ENCODE measurements at places on chromosomes 2 and 18.

DNA sequence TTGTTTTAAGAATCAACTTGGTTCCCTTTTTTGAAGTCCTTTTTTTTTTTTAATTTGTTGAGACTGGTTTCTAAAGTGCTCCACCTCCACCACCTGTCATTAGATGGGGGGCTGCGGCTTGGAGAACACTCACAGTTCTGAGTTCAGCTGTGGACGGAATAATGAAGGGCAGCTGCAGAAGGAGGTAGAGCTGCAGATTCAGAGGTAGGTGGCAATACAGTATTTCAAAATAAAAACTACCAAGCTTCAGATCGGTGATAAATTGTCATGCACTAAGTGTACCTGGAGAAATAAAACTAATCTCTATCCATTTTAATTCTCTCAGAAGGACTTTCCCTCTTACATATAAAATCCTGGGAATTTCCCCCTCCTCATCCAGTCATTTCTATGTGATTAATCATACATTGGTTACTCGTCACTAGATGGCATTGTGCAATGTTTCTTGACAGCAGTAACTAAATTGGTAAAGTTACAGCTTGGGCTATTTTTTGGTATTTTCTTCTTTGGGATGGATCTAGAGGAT lies 81.1 kb upstream of the SLC39A10 start:
- no peak for DNase-seq
- H3K36me3 ChIP-seq = peaks cover 4% of the 10 kb centered on the region
- peaks cover 14% of the 10 kb centered on the region for H3K4me1 ChIP-seq

DNA sequence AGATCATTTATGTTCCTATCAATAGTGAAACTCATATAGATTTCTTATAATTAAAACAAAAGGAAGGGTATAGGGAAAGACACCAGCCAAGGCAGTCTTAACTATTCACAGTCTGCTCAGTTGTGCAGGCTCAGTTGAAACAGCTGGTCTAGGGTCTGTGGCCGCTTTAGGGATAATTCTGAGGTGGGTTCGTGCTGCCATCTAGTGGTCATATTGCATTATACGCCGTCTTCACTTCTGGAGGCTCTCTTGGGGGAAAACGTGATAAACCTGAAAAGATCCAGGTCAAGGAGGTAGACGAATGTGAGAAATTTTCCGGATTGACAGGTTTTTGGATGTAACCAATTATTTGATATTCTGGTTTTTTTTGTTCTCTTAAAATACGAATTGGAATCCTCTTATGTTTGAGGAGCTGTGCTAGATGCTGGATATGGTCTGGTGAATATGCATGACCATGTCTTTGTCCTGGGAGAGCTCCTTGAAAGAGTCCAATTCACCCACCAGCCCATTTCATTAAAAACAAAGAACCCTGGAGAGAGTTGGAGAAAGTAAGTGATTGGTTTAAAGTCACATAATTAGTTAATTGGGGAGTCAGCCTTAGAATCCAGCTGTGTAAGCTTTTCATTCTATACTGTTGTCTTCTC lies 492.4 kb downstream of the PLCL1 start:
- H3K4me3 ChIP-seq = no peak overlapping the region
- H3K27me3 ChIP-seq = peaks cover 51% of the 10 kb centered on the region
- DNase-seq = peak; percentile 36
- H3K4me1 ChIP-seq = no peaks in the 10 kb centered on the region

DNA sequence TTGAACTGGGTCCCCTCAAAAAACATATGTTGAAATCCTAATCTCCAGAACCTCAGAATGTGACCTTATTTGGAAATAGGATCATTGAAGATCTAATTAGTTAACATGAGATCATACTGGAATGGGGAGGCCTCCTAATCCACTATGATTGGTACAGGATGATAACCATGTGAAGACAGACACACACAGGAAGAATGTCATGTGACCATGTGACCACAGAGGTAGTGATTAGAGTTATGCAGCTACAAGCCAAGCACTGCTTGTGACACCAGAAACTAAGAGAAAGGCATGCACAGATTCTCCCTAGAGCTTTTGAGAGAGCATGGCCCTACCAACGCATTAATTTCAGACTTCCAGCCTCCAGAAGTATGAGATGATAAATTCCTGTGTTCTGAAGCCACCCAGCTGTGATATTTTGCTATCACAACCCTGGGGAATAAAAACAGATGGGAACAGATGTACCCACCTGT lies 47.0 kb upstream of the TGIF1 start:
- H3K4me3 ChIP-seq = no peak overlapping the region
- DNase-seq = no peak
- no peak overlapping the region for H3K27ac ChIP-seq
- peaks cover 9% of the 10 kb centered on the region for H3K4me1 ChIP-seq
- H3K27me3 ChIP-seq = no peaks in the 10 kb centered on the region
- no peaks in the 10 kb centered on the region for H3K36me3 ChIP-seq

DNA sequence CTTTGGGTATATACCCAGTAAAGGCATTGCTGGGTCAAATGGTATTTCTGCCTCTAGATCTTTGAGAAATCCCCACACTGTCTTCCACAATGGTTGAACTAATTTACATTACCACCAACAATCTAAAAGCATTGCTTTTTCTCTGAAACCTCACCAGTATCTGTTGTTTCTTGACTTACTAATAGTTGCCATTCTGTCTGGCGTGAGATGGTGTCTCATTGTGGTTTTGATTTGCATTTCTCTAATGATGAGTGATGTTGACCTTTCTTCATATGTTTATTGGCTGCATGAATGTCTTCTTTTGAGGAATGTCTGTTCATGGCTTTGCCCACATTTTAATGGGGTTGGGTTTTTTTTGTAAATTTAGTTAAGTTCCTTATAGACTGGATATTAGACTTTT lies 382.6 kb upstream of the ZNF804A start:
- H3K27me3 ChIP-seq = no peaks in the 10 kb centered on the region
- no peak for DNase-seq
- H3K4me1 ChIP-seq = no peaks in the 10 kb centered on the region
- no peak overlapping the region for H3K27ac ChIP-seq
- no peaks in the 10 kb centered on the region for H3K36me3 ChIP-seq
- no peak overlapping the region for H3K4me3 ChIP-seq

DNA sequence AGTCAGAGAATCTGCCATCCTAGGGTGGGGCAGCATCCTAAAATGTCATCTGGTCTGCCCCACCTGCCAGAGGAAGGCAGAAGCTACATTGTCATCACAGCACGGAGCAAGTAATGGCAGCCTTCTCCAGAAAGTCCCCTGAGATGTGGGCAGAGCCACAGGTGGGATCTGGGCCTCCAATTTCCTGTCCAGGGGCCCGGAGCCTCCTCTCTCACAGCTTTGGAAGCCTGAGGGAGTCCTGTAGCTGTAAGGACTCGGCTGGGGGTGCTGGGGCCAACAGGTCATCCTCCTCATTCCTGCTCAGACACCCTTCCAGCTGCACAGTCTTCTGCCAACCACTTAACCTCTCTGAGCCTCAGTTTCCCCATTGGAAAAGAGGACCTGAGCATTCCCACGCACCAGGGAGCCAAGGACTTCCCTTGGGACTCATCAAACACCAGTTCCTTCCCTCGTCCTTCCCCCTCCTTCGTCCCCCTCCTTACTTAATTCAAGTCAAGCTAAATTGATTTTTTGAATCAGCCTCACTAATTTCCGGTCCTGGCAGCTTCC lies 48.6 kb upstream of the ID2 start:
- no peak overlapping the region for H3K4me3 ChIP-seq
- DNase-seq = no peak
- H3K27ac ChIP-seq = no peak overlapping the region
- no peaks in the 10 kb centered on the region for H3K36me3 ChIP-seq
- H3K27me3 ChIP-seq = peaks cover 9% of the 10 kb centered on the region
- no peaks in the 10 kb centered on the region for H3K4me1 ChIP-seq

GRCh38 chr2:73080321-73081131 lies 9.0 kb upstream of the SFXN5 start:
- H3K36me3 ChIP-seq = peaks cover 5% of the 10 kb centered on the region
- H3K4me1 ChIP-seq = peaks cover 12% of the 10 kb centered on the region
- H3K27me3 ChIP-seq = no peaks in the 10 kb centered on the region
- DNase-seq = no peak

GRCh38 chr2:225694664-225695063 lies 295.2 kb downstream of the NYAP2 start:
- no peaks in the 10 kb centered on the region for H3K27me3 ChIP-seq
- no peaks in the 10 kb centered on the region for H3K4me1 ChIP-seq
- H3K4me3 ChIP-seq = no peak overlapping the region
- no peak overlapping the region for H3K27ac ChIP-seq

GRCh38 chr18:79378536-79379250 lies 17.0 kb upstream of the NFATC1 start:
- peaks cover 9% of the 10 kb centered on the region for H3K4me1 ChIP-seq
- H3K36me3 ChIP-seq = peaks cover 19% of the 10 kb centered on the region
- peak; percentile 83 for DNase-seq
- no peak overlapping the region for H3K4me3 ChIP-seq

DNA sequence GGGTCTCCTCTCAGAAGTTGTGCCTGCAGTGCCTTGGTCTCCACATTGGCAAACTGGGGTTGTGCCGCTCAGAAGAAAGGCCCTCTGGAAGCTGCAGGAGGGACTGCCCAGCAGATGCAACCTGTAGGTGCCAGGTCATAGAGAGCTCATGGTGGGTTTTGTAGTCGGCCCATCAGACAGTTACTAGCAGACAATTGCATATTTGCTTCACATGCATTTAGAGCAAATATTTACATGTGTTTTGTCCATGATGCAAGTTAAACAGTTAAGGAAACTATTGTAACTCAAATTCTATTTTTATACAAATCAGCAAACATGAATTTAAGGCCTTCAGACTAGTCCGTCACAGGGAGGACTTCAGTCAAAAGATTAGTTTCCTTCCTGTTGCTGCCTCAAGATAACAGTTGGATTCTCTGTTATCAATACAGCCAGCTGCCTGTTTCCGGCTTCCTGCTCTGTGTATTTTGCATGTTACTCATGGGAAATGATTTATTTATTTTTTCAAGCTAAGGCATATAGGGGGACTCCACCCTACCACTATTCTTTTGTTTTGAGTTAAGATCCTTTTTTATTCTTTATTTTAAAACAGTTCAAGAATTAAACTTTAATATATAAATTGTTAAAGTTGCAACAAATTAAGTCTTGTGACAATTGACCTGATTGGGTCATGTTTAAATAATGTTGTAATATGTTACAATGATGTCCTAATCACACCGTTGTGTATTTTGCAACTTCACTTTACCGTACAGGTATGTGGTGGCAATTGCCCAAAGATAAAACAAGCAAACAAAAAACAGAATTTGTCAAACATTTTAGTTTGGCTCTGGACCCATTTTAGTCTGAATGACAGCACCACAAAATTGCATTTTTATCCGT lies 133.5 kb downstream of the SPTBN1 start:
- DNase-seq = no peak
- H3K27ac ChIP-seq = peak overlapping the region; percentile 46
- H3K36me3 ChIP-seq = no peaks in the 10 kb centered on the region
- peaks cover 56% of the 10 kb centered on the region for H3K4me1 ChIP-seq
- H3K4me3 ChIP-seq = peak overlapping the region; percentile 48
- no peaks in the 10 kb centered on the region for H3K27me3 ChIP-seq

DNA sequence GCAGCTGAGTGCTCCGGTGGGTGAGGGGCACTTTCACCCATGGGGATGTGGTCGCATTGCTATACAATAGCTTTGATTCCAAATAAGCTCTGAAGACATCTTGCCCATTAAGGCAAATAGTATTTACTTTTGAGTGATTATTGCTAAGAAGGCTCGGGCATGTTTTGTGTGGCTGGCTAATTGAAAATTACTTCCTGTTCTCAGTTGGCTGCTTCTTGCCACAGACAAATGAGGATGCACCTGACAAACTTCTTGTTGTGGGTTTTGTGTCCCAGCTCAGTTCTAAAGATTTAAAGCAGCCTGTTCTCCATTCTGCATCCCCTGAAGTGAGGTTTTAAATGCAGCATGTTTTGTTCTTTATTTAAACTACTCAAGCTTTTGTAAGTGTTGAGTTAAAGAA lies 88.3 kb downstream of the KCNS3 start:
- no peaks in the 10 kb centered on the region for H3K4me1 ChIP-seq
- H3K36me3 ChIP-seq = no peaks in the 10 kb centered on the region
- DNase-seq = no peak

DNA sequence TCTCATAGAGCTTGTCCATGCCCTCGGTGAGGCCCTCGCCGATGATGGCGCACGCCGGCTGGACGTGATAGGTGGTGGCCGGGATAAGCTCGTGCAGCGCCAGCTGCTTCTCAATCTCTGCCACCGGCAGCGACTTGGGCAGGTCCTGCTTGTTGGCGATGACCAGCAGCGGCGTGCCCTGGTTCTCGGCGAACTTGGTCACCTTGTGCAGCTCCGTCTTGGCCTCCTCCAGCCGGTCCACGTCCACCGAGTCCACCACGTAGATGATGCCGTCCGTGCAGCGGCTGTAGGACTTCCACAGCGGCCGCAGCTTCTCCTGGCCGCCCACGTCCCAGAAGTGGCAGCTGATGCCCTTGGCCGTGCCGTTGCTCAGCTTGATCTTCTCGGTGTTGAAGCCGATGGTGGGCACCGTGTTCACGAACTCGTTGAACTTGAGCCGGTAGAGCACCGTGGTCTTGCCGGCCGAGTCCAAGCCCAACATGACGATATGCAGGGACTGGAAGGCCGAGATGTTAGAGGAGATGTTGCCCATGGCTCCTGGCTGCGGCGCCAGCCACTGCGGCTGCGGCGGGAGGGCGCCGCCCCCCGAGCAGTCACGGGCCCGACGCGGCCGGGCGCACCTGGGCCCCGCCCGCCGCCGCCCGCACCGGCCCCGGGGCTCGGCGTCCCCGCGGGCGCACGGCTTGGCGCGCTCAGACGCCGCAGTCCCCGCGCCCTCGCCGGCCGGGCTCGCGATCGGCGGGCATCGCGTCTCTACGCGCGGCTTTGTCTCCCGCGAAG lies 636 bp downstream of the ARL4C start:
- H3K36me3 ChIP-seq = peaks cover 80% of the 10 kb centered on the region
- peak overlapping the region; percentile 99 for H3K27ac ChIP-seq
- H3K4me3 ChIP-seq = peak overlapping the region; percentile 100

DNA sequence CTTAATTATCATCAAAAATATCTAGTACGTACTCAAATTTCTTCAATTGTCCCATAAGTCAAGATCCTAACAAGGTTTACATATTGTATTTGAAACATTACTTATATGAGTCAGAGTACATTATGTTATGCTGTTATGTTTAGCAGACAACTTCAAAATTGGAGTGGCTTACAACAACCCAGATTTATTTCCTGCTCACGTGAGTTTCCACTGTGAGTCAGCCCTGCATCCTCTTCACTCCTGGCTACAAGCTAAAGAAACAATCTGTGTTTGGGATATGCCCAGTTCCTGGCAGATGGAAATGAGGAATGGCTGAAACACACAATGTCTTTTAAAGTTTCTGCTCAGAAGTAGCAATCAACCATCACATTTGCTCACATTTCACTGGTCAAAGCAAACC lies 31.5 kb upstream of the TANC1 start:
- no peak for DNase-seq
- no peak overlapping the region for H3K4me3 ChIP-seq
- H3K27ac ChIP-seq = no peak overlapping the region
- H3K4me1 ChIP-seq = peaks cover 10% of the 10 kb centered on the region

GRCh38 chr2:99910902-99911301 lies 231.5 kb downstream of the AFF3 start:
- H3K27ac ChIP-seq = no peak overlapping the region
- H3K4me3 ChIP-seq = no peak overlapping the region
- H3K4me1 ChIP-seq = no peaks in the 10 kb centered on the region
- H3K36me3 ChIP-seq = no peaks in the 10 kb centered on the region

- no peak overlapping the region for H3K4me3 ChIP-seq
- H3K27ac ChIP-seq = no peak overlapping the region
- H3K4me1 ChIP-seq = no peaks in the 10 kb centered on the region
- H3K27me3 ChIP-seq = no peaks in the 10 kb centered on the region
- no peak for DNase-seq
Measured at GRCh38 chr2:133316557-133316956, 251.7 kb downstream of the NCKAP5 start.

- no peaks in the 10 kb centered on the region for H3K27me3 ChIP-seq
- H3K4me1 ChIP-seq = peaks cover 17% of the 10 kb centered on the region
- peaks cover 10% of the 10 kb centered on the region for H3K36me3 ChIP-seq
- H3K27ac ChIP-seq = peak overlapping the region; percentile 77
- peak overlapping the region; percentile 73 for H3K4me3 ChIP-seq
Measured at GRCh38 chr2:11103984-11104793, 51.1 kb upstream of the SLC66A3 start.

Measured in effector memory CD8-positive, alpha-beta T cell (primary cell).